Glutamatergic neuron (in vitro differentiated cells): ENCODE measurements at places on chromosomes 5 and 9.

- DNase-seq: no peak
Measured at GRCh38 chr5:126456217-126456820, 33.1 kb downstream of the GRAMD2B start.

- no peak for DNase-seq
Measured at GRCh38 chr5:100464418-100464817, 70.8 kb upstream of the FAM174A start.

- no peak for DNase-seq
Measured at GRCh38 chr9:37910271-37910670, 6.3 kb upstream of the SLC25A51 start.

DNA sequence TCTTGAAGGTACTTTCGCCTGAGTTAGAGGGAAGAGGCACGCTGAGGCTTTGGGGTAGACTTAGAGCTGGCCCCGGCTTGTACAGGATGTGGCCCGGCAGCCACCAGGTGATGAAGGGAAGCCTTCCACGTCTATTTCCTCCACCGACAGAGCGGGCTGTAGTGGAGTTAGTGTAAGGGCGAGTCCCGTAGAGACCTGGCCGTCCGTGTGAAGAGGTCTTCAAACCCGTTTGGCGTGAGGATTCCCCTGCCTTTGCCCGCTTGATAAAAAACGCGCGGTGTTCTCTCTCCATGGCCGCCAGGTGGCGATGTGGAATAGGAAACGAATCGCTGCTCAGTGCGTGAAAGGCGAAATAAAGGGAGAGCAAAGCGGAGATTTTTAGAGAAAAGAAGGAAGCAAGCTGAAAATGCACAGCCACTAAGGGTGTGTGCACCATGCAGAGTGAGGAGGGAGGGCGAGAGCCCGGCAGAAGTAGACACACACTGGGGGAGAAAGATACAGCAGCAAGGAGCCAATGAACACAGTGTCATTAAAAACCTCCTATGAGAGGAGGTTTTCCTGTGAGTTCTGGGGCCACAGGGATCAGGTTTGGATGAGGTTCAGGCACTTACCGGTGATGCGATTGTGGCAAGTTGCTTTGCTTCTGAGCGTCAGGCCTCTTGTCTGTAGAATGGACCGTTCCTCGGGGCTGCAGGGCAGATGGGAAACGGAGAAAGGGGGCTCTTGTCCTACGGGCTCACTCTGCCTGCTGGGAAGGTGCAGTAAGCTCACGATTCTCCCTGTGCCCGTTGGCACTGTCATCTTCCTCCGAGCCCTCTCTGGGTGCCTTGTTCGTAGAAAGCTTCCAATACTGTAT lies 34.2 kb downstream of the STC2 start:
- peak; percentile 87 for DNase-seq

DNA sequence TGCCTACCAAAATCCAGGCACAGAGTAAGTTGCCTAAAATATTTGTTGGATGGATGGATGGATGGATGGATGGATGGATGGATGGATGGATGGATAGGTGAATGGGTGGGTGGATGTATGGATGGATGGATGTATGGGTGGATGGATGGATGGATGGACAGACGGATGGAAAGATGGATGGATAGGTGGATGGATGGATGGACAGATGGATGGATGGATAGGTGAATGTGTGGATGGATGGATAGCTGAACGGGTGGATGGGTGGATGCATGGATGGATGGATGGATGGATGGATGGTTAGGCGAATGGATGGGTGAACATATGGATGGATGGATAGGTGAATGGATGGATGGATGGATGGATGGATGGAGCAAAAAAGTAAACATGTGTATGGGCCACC lies 131.9 kb downstream of the GABBR2 start:
- no peak for DNase-seq

DNA sequence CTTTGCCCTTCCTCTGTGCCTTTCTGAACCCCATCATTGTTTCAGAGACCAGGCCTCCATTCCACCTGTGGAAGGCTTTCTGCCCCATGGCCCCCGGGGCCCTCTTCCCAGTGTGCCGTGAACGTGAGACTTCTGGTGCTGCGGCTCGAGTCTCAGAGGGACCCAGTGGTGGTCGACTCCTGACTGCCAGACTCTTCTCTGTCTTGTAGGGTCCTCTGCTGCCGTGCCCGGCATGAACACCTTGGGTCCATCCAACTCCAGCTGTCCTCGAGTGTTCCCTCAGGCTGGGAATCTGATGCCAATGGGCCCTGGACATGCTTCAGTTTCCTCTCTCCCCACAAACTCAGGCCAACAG lies 20.1 kb upstream of the LTC4S start:
- no peak for DNase-seq

DNA sequence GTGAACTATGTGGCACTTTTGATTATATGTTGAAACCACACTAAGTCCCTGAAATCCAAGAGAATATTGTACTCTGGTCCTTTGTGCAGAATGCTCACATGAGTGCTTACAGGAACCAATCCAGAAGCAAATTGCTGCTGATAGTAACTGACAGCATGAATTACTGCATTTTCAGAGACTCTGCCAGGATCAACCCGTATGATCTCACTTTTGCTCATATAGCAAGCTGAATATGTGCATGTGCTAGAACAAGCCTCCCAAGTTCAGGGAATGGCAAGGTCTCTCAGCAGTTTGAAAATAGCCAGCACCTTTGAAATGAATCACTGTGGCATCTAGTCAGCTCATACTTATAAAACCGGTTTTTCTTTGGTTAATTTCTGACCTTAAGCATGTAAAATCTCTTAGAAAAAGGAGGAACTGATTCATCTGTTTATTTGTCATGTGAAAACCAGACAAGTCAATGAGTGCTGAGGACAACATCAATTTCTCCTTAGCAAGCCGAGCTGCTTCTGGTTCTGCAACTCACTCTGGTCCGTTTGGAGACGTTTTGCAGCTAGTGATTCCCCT lies 215.7 kb upstream of the ELL2 start:
- no peak for DNase-seq

GRCh38 chr9:33813712-33814641 lies 3.0 kb upstream of the UBE2R2 start:
- no peak for DNase-seq

DNA sequence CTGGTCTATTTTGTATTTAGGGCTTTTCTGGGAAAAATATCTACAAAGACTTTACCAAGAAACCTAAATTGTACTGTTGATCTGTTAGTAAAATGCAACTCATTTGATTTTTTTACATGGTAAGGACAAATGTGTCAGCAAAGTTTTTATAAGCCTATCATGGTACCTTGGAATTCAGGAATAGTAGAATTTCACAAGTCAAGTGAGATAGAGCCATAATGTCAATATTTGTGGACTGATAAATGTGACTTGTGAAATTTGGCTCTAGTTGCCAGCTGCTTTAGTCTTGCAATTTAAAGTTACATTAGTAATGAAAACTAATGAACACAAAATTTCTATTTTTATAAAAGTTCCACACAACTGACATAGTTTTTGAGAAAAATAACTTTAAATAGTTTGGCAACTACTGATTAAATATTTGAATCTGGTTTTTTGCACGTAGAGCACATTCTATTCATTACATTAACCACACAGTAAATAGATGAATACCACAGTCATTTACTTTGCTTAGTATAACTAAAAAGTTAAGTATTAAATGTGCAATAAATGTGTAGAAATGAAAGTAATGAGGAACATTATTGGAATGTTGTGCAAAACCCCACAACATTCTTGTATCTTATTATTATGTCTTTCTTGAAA lies 41.2 kb upstream of the RIOK2 start:
- no peak for DNase-seq

GRCh38 chr5:172840432-172841154 lies 6.5 kb downstream of the ERGIC1 start:
- no peak for DNase-seq

GRCh38 chr9:99187311-99187710 lies 34.4 kb downstream of the ALG2 start:
- DNase-seq: no peak

DNA sequence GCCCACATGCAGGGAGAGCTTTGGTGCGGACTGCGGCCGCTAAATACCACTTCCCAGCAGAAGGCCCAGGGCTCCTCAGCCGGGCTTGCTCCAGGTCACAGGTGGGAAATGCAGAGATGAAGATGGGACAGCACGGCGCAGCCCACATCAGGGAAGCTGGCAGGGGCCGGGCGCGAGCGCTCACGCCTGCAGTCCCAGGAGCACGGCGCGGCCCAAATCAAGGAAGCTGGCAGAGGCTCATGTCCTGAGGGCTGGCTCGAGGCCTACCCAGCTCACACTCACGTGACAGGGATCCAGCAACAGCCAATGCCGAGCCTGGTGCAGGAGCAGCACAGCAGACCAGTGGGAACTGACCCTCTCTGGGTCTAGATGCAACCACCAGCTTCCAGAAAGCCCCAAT lies 16.3 kb downstream of the LPCAT1 start:
- DNase-seq: peak; percentile 8

DNA sequence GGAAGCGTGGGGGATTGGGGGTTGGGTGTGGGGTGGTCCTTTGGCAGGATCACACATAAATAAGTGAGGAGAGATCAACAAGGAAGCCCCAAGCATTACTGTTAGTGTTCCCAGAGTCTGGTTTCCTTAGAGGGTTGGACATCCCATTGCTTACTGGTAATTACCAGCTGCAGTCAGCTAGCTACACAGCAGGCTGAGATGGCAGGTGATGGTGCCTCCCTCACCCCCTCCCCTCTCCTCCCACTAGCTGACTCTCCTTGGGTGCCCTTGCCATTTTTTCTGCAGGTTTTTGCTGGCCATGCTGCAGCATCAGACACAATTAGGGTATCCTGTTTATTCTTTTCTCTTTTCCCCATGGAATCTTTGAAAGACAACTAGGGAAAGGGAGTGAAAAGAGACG lies 107.5 kb upstream of the TLR4 start:
- DNase-seq: no peak

GRCh38 chr9:128921881-128922763 lies 1.3 kb downstream of the PHYHD1 start:
- peak; percentile 62 for DNase-seq

DNA sequence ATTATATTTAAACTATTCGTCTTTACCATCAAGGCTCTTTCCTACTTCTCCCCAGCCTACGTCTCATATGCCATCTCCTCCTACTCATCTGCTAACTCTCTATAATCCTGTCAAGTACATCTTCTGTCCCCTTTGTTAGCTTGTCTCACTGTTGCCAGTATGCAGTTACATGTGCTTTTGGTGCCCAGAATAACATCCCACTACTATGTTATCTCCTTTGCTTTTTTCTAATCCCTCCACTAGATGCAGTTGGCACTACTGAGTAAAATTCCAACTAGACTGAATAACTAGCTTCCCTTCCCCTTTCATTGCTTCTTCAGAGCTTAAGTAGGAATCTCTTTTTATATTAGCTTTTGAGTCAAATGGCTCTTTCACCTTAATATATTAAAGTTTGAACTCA lies 3.0 kb upstream of the ARRDC3 start:
- no peak for DNase-seq

DNA sequence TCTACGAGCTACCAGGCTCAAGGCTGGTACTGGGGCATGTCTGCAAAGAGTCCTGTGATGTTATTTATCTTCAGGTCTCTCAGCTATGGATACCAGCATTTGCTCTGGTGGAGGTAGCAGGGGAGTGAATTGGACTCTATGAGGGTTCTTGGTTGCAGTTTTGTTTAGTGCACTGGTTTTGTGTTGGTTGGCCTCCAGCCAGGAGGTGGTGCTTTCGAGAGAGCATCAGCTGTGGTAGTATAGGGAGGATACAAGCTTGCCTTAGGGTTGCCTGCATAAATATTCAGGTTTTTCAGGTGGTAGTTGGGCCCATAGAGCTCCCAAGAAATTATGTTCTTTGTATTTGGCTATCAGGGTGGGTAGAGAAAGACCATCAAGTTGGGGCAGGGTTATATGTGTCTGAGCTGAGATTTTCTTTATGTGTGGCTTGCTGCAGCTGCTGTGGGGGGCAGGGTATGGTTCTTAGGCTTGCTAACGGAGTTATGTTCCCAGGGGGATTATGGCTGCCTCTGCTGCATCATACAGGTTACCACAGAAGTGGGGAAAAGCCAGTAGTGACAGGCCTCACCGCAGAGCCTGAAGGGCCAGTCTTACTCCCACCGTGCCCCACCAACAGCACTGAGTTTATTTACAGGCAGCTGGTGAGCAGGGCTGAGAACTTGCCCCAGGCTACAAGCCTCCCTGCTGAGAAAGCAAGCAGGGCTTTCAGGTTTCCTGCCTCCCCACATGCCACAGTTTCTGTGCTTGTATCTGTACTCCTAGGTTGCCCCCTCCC lies 9.7 kb upstream of the RIOK2 start:
- no peak for DNase-seq

- DNase-seq: no peak
Measured at GRCh38 chr5:8879248-8879647, 666.6 kb downstream of the SEMA5A start.

GRCh38 chr9:20863945-20864344 lies 167.5 kb downstream of the HACD4 start:
- no peak for DNase-seq

DNA sequence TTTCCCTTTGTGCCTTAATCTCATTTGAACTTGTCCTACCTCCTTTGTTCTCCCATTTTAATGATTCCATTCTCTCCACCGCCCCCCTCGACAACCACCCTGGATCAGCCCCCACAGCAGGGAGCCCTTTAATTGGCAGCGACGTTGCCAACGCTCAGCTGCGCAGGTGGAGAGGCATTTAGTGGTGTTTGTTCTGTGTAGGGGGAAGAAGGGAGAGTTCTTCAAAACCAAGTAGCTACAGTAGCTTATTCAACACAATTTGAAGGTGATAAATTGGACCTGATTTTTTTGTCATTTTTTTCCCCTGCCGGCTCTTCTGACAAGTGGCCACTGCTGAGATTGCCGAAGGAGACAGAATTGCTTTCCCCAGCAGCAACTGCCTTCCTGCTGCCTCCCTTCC lies 499.1 kb downstream of the CDK5RAP2 start:
- DNase-seq: no peak

DNA sequence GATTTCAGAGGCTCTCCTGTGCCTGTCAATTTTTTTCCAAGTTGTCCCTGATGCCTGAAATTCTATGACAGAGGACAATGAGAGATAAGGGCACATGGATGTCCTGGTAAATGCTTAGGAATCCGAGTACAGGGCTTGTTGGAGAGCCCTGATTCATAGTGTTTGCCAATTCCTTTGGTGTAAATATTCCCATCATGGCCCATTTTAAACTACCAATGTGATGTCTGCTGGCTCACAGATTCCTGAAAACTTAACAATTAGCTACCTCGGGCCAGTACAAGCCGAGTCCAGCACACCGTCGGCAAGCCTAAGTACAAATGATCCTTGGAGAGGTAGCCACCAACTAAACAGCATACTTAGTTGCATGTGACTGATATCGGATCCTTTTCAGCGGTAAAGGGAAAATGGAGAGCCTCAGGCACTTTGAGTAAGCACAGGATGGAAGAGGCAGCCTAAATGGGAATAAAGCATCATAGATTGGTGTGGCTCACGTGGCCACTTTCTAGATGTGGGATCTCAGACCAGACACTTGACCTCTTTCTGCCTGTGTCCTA lies 3.6 kb downstream of the ITK start:
- DNase-seq: no peak

DNA sequence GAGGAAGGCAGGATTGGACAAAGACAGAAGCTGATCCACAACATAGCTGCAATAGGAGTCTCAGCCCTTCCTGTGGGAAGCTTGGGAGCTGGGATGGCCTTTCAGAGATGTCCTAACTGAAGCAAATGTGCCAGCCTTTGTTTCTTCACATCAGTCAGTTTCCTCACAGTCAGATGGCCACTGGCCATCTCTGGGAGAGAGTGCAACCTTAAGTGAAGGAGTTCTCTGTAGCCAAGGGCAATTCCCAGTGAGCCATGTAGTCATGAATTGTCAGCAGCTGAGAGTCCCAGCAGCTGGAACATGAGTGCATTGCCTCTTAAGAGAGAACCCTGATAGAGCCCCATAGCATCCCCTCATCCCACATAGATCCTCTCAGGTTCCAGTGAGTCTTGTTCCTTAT lies 89.1 kb upstream of the LIFR start:
- DNase-seq: no peak

- DNase-seq: no peak
Measured at GRCh38 chr9:73597771-73598170, 446.1 kb downstream of the ANXA1 start.
